ENCODE measurements at places on chromosomes 5 and 9. TPM values are rescaled to one million over a fixed set of nuclear protein-coding genes. Genes with fewer than 3 reads are reported as not detected.
A peak's percentile ranks its signal among the peaks of the same experiment; 100 is the strongest.

The CNTLN gene
- total RNA-seq, result 0.73 TPM

The SOX30 gene
- total RNA-seq, result 0.09 TPM

The PCDHGB2 gene
- total RNA-seq, result 0.12 TPM

The LEAP2 gene
- total RNA-seq, result 6.0 TPM

The GRIN3A gene
- not detected for total RNA-seq

The PCDHB7 gene
- not detected for total RNA-seq

The DBH gene
- total RNA-seq, result not detected

The ANXA2R gene
- 14.5 TPM for total RNA-seq

The CRHBP gene
- total RNA-seq, result not detected

The EQTN gene
- total RNA-seq, result not detected

The SHOC1 gene
- not detected for total RNA-seq

The MLANA gene
- not detected for total RNA-seq

The GABRA6 gene
- not detected for total RNA-seq

The PLEKHG4B gene
- not detected for total RNA-seq

The DAB2 gene
- not detected for total RNA-seq

The KIF12 gene
- not detected for total RNA-seq

The KLF4 gene
- total RNA-seq, result 0.53 TPM

The CAMLG gene
- 28.4 TPM for total RNA-seq

- no peaks in the 10 kb centered on the region for H3K36me3 ChIP-seq
- H3K4me3 ChIP-seq, result no peak overlapping the region
- no peaks in the 10 kb centered on the region for H3K27me3 ChIP-seq
- DNase-seq, result no peak
Observed at GRCh38 chr9:12930906-12931305, 156.1 kb downstream of the LURAP1L start.

DNA sequence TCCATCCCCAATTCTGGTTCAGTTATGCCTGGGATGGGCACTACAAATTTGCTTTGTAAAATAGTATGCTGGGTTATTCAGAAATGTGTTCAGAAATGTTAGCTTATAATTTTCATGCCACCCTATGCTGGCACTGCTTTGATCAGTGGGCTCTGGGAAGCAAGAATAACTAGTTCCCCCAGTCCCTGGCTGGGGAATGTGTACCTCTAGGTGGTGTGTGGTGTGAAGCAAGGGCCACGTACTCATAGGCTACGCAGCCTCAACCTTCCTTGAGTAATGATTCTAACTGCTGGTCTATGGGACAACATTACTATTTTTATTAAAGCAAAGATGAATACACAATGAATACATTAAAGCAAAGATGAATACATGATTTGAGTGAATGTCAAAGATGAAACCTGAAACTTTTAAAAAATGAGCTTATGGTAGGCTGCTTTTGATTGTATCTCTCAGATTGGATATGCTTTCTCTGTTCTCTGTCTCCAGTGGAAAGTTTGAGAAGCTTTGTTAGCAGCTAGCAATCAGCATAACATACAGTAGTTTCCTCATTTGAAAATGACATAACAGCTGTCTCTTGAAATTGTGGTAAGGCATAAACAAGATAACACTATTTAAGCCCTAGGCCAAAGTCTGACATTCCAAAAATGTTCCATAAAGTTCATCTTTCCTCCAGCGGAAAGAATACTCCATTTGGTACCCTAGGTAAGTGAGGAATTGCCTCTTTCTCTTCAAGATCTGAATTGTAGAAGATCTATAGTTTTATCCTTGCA is 174.7 kb upstream of the NFIB start:
- H3K4me1 ChIP-seq, result no peaks in the 10 kb centered on the region
- H3K27me3 ChIP-seq, result peaks cover 2% of the 10 kb centered on the region
- H3K36me3 ChIP-seq, result no peaks in the 10 kb centered on the region
- DNase-seq, result no peak

DNA sequence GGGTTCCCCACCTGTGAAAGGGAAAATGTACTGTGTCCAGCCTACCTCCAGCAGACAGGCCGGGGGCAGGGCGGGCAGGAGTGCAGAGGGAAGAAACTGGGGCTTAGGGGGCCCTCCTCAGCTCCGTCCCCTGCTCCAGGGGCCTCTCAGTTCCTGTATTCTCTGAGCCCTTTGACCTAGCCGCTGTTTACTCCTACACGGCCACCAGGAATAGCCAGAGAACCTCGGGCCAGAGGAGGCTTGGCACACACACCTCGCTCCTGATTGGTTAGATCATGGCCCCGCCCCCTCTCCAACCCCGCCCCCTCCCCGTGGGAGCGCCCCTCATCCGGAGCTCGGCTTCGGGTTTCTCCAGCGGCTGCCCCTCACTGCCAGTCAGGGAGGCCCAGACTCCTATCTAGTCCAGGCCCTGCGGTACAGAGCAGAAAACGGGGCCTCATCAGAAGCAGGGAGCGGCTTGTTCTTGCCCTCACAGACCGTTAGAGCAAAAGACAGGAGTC is 2.2 kb downstream of the ST6GALNAC6 start:
- no peak overlapping the region for H3K27ac ChIP-seq
- H3K27me3 ChIP-seq, result no peaks in the 10 kb centered on the region
- H3K36me3 ChIP-seq, result peaks cover 50% of the 10 kb centered on the region
- DNase-seq, result no peak
- no peak overlapping the region for H3K4me3 ChIP-seq
- H3K4me1 ChIP-seq, result peaks cover 34% of the 10 kb centered on the region

DNA sequence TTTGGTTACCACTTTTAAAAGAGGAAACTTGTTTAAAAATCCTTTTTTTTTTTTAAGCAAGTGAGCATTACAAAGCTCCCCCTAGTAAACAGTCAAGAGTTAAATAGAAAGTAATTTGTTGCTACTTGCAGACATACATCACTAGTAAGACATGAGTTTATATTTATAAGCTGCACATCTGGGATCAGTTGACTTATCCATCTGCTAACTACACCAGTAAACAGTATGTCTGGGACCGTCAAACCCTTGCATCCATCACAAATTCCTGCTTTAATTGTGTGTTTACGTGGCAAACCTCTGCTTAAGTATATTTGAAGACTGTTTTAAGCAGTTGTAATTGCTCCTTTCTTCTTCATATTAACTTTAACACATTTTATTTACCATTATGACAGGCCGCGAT is 146.8 kb downstream of the EBF1 start:
- H3K4me3 ChIP-seq, result no peak overlapping the region
- no peak overlapping the region for H3K27ac ChIP-seq
- no peak for DNase-seq
- no peaks in the 10 kb centered on the region for H3K36me3 ChIP-seq

GRCh38 chr5:80318212-80318611 is 1.6 kb upstream of the SPZ1 start:
- DNase-seq, result no peak
- peaks cover 39% of the 10 kb centered on the region for H3K27me3 ChIP-seq
- H3K4me1 ChIP-seq, result no peaks in the 10 kb centered on the region
- H3K4me3 ChIP-seq, result no peak overlapping the region

GRCh38 chr9:75001719-75002421 is 26.2 kb downstream of the CARNMT1 start:
- H3K27ac ChIP-seq, result no peak overlapping the region
- peaks cover 5% of the 10 kb centered on the region for H3K4me1 ChIP-seq
- DNase-seq, result no peak

GRCh38 chr9:122180633-122181032 is 20.9 kb downstream of the MORN5 start:
- DNase-seq, result no peak
- no peaks in the 10 kb centered on the region for H3K4me1 ChIP-seq
- no peak overlapping the region for H3K27ac ChIP-seq

GRCh38 chr5:115941051-115941675 is 21.1 kb upstream of the LVRN start:
- peaks cover 3% of the 10 kb centered on the region for H3K27me3 ChIP-seq
- H3K4me1 ChIP-seq, result no peaks in the 10 kb centered on the region
- H3K36me3 ChIP-seq, result no peaks in the 10 kb centered on the region

GRCh38 chr5:57768745-57769144 is 286.1 kb upstream of the ACTBL2 start:
- H3K27ac ChIP-seq, result no peak overlapping the region
- H3K27me3 ChIP-seq, result no peaks in the 10 kb centered on the region
- H3K36me3 ChIP-seq, result no peaks in the 10 kb centered on the region
- no peaks in the 10 kb centered on the region for H3K4me1 ChIP-seq
- DNase-seq, result no peak

- H3K4me1 ChIP-seq, result no peaks in the 10 kb centered on the region
- H3K4me3 ChIP-seq, result no peak overlapping the region
- H3K27me3 ChIP-seq, result peaks cover 27% of the 10 kb centered on the region
- DNase-seq, result peak; percentile 49
- no peaks in the 10 kb centered on the region for H3K36me3 ChIP-seq
Observed at GRCh38 chr5:133754575-133755169, 142.3 kb upstream of the FSTL4 start.

- peaks cover 10% of the 10 kb centered on the region for H3K36me3 ChIP-seq
- peaks cover 20% of the 10 kb centered on the region for H3K4me1 ChIP-seq
- H3K27ac ChIP-seq, result no peak overlapping the region
- peak; percentile 71 for DNase-seq
- no peak overlapping the region for H3K4me3 ChIP-seq
Observed at GRCh38 chr9:111870774-111871498, 25.7 kb upstream of the UGCG start.

GRCh38 chr5:91224456-91224855 is 158.7 kb downstream of the ARRDC3 start:
- no peak for DNase-seq
- no peak overlapping the region for H3K4me3 ChIP-seq
- peaks cover 23% of the 10 kb centered on the region for H3K27me3 ChIP-seq
- peaks cover 7% of the 10 kb centered on the region for H3K36me3 ChIP-seq

GRCh38 chr9:133461975-133462374 is 2.2 kb downstream of the CACFD1 start:
- DNase-seq, result no peak
- H3K27ac ChIP-seq, result no peak overlapping the region
- no peak overlapping the region for H3K4me3 ChIP-seq
- no peaks in the 10 kb centered on the region for H3K36me3 ChIP-seq
- peaks cover 2% of the 10 kb centered on the region for H3K4me1 ChIP-seq

DNA sequence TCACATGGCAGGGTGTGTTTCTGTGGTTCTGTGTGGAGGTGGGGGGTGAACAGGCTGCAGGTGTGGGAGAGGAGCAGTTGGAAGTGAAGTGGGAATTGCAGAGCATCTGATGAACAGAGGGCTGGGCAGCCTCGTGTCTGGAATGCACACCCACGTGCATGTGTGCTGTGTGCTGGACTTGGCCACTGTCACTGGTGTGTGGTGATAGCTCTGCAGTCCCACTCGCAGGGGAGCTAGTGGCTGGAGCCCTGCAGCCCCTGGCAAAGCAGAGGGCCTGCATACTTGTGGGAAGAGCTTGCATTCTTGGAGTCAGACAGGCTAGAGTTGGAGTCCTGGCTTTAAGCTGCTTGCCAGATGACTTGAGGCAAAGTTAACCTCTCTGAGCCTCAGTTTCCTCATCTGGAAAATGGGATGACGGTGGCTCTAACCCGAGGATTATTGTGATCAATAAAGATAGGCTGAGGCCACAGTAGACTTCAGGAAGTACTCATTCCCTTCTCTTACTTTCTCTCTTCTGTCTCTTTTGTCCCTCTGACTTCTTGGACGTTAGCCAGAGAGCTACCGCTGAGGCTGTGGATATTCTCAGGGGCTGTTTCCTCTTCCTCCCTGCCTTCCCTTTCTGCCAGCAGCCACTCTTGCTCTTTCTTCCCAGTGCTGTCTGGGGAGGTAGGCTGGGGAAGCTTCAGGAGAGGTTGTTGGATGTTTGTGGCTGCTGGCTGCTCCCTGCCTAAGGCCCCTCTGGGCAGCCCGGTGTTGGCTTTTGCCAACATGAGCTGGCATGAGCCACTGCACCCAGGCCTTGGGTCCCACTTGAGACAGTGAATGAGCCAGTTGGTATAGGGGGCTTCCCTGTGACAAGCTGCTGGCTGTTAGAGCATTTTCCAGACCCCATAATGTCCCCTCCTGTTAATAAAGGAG is 18.3 kb downstream of the PSAT1 start:
- H3K4me1 ChIP-seq, result no peaks in the 10 kb centered on the region
- H3K27me3 ChIP-seq, result no peaks in the 10 kb centered on the region
- no peak for DNase-seq
- H3K36me3 ChIP-seq, result peaks cover 54% of the 10 kb centered on the region
- peak overlapping the region; percentile 48 for H3K27ac ChIP-seq
- no peak overlapping the region for H3K4me3 ChIP-seq

- H3K27ac ChIP-seq, result no peak overlapping the region
- no peaks in the 10 kb centered on the region for H3K4me1 ChIP-seq
- no peak overlapping the region for H3K4me3 ChIP-seq
- no peaks in the 10 kb centered on the region for H3K36me3 ChIP-seq
- no peak for DNase-seq
Observed at GRCh38 chr9:38017149-38017884, 51.7 kb downstream of the SHB start.

- no peak for DNase-seq
- H3K4me1 ChIP-seq, result peaks cover 14% of the 10 kb centered on the region
- H3K27ac ChIP-seq, result no peak overlapping the region
- peaks cover 2% of the 10 kb centered on the region for H3K36me3 ChIP-seq
- H3K4me3 ChIP-seq, result no peak overlapping the region
- peaks cover 22% of the 10 kb centered on the region for H3K27me3 ChIP-seq
Observed at GRCh38 chr9:117718085-117718484, 13.9 kb downstream of the TLR4 start.

GRCh38 chr5:44795496-44795895 is 13.3 kb upstream of the MRPS30 start:
- no peak for DNase-seq
- H3K4me1 ChIP-seq, result peaks cover 7% of the 10 kb centered on the region
- peaks cover 17% of the 10 kb centered on the region for H3K36me3 ChIP-seq
- H3K27ac ChIP-seq, result no peak overlapping the region
- H3K27me3 ChIP-seq, result no peaks in the 10 kb centered on the region

DNA sequence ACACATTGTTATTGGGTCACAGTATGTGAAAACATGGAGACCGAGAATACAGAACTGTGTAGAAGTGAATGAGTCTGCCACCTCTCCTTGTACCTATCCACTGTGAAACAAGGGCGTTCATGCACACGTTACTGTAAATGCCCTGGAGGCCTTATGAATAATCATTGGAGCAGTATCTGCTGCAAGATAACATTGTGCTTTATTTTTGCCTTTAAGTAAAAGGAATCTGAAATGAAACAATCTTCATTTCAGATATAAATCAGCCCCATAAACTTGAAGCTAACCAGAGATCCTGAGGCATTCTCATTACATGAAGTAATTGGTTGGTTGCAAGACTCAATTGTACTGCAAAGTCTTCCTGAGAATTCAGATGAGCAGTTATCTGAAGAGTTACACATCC is 419.6 kb downstream of the KDM4C start:
- no peaks in the 10 kb centered on the region for H3K27me3 ChIP-seq
- no peak overlapping the region for H3K4me3 ChIP-seq
- H3K27ac ChIP-seq, result no peak overlapping the region
- no peak for DNase-seq

GRCh38 chr5:127418974-127419682 is 98.3 kb upstream of the PRRC1 start:
- H3K4me3 ChIP-seq, result no peak overlapping the region
- no peak overlapping the region for H3K27ac ChIP-seq
- DNase-seq, result no peak

- H3K36me3 ChIP-seq, result peaks cover 23% of the 10 kb centered on the region
- peaks cover 50% of the 10 kb centered on the region for H3K4me1 ChIP-seq
- no peak for DNase-seq
Observed at GRCh38 chr9:137620581-137620980, 1.8 kb downstream of the EHMT1 start.

- DNase-seq, result no peak
- H3K27me3 ChIP-seq, result no peaks in the 10 kb centered on the region
Observed at GRCh38 chr5:56848206-56848605, 32.9 kb downstream of the MAP3K1 start.

GRCh38 chr5:33753704-33754103 is 138.1 kb downstream of the ADAMTS12 start:
- H3K4me3 ChIP-seq, result no peak overlapping the region
- H3K27ac ChIP-seq, result no peak overlapping the region
- H3K36me3 ChIP-seq, result no peaks in the 10 kb centered on the region
- H3K27me3 ChIP-seq, result no peaks in the 10 kb centered on the region
